Osteoblast (primary cell): ENCODE measurements at places on chromosomes 5 and 9.

DNA sequence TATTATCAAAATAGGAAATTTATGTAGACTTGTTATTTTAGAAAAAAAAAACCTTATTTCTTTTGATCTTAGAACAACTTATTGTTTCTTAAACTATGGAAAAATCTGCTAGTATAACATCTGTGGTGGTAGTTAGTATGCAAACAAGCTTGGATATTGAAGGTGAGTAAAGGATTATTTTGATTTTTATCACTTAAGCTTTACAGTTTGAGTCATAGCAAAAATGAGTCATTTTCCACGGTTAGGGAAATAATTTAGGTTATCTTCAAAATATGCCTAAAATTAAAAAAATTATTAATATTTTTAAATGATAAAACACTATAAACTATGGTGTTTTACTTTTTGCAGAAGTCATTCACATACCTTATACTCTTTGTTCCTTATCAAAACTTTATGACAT is 107.2 kb upstream of the DHFR start:
- DNase-seq = no peak

- DNase-seq = peak; percentile 53
These were observed 331.9 kb upstream of the RFX3 start for GRCh38 chr9:3857673-3858072.

- no peak for DNase-seq
These were observed 184.1 kb downstream of the PDE4D start for GRCh38 chr5:59709346-59709821.

- no peak for DNase-seq
These were observed 17.2 kb downstream of the SLC1A1 start for GRCh38 chr9:4507306-4508130.

DNA sequence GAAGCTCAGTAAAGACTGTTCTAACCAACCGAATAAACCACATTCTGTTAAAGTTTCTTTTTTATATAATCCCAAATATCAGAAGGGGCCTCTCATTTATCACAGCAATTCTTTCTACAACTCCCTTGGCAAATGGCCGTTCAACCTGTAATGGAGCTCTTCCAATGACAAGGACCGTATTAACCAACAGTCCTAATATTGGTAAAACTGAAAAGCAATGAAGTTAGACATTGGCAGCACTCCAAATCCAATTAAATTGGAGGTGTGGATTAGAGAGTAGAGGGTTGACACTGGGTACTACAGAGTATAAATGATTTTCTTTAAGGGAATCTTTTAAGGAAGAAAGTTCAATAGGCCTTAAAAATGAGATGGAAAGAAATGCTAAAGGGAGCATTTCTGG is 842 bp downstream of the TMED7 start:
- DNase-seq = no peak

- DNase-seq = peak; percentile 89
These were observed at the start of gene SNCAIP for GRCh38 chr5:122311961-122312590. Gene SNCAIP (plus strand): TSS chr5:122312237. CDS start chr5:122391135, 78,898 bp downstream.

DNA sequence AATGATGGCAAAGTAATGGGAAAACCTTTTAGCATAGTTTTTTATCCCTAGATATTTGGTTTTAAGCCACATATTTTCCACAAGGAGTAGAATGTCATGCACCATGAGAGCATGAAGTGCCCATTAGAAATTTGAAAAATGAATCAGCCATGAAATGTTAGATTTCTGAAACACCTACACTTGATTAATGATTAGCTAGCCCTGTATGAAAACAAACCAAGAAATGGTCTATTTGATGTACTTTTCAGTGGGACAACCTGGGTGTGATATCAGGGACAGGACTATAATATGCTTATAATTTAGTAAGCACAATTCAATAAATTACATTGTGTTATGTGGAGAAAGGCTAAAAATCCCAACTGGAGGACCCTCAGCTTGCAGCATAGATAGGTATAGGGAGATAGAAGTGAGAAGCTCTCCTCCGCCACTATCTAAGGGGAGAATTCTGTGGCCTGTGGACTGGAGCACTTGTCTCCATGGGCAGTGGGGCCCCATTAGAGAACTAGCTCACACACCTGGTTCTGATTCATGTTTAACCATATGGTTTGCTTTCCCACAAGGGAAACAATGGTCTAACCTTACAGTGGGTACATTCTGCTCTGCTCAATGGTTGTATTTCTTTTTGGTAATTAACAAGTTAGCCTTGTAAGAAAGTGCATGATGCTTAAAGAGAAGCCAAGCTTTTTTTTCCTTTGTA is 35.2 kb downstream of the NUP214 start:
- DNase-seq = no peak

- DNase-seq = peak; percentile 85
These were observed 13.6 kb downstream of the LPCAT1 start for GRCh38 chr5:1510151-1510561.

DNA sequence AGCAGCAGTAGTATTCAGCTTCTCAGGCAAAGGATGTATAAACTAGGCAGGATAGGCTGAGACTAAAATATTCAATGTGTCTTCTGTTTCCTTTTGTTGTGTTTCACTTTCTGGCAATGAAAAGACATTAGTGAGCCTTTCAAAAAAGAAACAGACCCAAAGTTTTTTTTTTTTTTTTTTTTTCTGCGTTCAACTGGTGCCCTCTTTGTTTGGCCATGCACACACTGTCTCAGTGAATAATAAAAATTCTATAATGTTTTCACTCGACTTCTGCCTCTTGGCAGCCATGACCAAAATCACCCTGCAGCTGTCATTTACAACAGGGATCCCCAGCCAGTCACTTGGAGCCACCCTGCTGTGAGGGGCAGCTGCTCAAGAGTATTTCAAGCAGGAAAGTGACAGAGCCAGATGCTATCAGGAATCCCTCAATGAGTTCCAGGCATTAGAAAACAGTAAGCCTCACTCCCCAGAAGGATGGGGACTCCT is 44.0 kb upstream of the MAN2A1 start:
- DNase-seq = no peak

- peak; percentile 88 for DNase-seq
These were observed 621 bp downstream of the SEC16A start for GRCh38 chr9:136482046-136482792.

DNA sequence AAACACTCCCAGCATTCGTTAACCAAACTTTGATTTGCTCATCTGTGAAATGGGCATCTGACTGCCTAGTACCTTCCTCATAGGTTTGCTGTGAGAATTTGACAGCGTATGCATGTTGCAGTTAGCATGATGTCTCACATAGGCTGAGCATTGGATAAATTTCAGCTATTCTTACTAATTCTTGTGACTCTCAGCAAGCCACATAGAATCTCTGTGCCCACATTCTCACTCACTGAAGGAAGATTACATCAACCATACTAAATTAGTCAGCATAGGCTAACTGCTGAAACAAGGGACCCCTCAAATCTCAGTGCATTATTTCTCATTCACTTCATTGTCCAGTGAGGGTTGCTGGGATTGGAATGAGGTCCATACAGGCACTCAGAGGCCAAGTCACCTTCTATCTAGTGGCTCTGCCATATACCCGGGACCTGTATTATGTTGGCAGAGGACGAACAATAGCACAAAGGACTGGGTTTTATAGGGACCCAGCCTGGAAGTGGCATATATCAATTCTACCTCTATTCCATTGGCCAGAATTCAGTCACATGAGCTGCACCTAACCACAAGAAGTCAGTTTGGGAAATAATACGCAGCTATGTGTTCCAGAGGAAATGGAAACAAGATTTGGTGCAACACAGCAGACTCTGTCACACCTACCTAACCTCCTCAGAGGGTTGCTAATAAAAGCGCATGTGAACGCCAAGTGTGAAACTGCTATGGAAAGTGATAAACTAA is 4.2 kb upstream of the PTGER4 start:
- no peak for DNase-seq

DNA sequence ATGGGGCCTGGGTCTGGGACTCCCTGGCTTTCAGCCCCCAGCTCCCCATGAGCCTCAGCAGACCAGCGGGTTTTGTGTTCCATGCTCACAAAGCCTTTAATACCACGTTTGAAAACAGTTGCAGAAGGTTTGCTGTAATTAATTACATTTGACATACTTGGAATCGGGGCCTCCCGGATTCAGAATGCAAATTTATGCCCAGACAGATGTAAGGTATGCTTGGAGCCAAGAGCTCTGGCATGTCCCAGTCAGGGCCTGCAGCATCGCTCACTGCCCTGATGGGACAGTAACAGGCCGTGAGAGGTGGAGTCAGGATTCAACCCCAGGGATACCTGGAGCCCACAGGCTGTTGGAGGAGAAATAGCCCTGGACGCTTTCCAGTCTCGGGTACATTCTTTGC is 12.2 kb downstream of the ZNF618 start:
- no peak for DNase-seq

DNA sequence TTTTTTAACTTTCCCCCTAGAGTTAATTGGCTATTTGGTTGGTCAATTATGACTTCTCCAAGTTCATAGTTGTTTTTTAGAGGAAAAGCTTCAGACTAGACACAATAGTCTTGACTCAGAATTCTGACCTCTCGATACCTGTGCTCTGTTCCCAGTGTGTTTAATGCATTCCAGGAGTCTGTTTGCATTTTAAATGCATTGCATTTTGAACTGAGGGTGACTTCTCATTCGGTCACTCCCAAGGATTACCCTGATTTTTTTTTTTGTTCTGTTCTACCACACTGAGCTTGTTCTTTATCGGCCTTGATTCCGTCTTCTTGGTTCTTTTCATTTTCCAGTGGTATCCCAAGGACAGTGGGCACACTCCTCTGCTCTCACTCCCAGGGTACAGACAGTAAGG is 16.3 kb downstream of the ARHGEF28 start:
- no peak for DNase-seq

- DNase-seq = no peak
These were observed 854.8 kb upstream of the ARRDC3 start for GRCh38 chr5:92237896-92238295.

DNA sequence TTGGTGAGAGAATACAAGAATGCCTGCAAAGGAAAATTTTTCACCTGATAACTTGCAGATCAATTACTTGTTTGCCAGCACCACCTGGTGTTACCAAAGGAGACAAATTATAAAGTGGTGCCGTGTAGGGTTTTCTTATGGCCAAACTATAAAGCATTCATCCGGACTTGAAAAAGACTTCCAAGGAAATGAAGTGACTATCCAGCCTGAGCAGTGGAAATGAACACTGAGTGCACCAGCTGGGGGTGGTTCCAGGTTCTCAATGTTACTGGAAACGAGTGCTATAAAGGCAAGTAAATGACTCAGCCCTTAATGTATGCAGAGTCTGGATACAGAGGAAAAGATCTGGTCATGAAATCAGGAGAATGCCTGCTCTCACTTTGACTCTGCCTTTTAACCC is 113.1 kb downstream of the DNAH5 start:
- DNase-seq = no peak

- DNase-seq = peak; percentile 36
These were observed 111.5 kb downstream of the HTR4 start for GRCh38 chr5:148542812-148543211.

DNA sequence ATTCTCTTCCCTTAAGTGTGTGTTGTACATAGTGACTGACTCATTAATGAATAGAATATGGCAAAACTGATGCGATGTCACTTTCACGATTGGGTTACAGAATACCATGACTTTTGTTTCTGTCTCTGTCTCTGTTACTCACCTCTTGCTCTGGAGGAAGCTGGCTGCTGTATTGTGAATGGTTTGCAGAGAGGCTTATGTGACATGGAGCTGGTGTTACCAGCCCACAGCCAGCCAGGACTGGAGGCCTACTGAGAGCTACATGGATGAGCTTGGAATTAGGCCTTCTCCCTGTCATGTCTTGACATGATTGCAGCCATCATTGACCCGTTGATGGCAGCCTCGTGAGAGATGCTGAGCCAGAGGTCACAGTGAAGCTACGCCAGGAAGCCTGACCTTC is 161.9 kb downstream of the TAF11L14 start:
- DNase-seq = no peak
